GM23338 (cell line): ENCODE measurements at places on chromosomes 4 and X. TPM values are rescaled to one million over a fixed set of nuclear protein-coding genes. Genes with fewer than 3 reads are reported as not detected.
A peak's percentile ranks its signal among the peaks of the same experiment; 100 is the strongest.

DNA sequence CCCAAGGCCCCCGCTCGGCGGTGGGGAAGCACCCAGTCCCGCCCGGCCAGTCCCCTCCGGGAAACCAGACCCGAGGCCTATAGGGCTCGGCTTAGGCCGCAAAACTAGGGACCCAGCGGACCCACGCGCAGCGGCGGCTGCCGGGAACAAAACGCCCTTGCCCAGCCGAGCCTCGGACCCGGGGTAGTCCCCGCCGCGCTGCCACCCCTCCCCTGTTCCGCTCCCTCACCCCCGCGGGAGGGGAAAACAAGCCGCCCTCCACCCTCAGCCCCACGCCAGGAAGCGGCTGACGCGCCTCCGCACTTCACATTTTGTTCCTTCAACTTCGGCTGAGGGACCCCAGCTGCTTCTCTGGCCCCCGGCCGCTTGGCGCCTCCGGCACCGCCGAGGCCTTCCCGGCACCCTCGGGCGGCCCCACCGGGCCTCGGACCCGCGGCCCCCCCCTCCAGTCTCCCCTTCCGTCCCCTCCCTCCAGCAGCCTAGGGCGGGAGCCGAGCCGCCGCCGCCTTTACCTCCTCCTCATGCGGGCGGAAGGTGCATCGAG lies 694 bp downstream of the PDS5A start:
- H3K27ac ChIP-seq, result peak overlapping the region; percentile 64; the same call in 1 of the 2 replicates
- peak overlapping the region; percentile 93 for H3K4me3 ChIP-seq
- H3K36me3 ChIP-seq, result peaks cover 33% of the 10 kb centered on the region
- DNase-seq, result peak; percentile 19
- H3K4me1 ChIP-seq, result 0 out of 2 replicates have a peak, but pooled peaks cover 7% of the 10 kb centered on the region

DNA sequence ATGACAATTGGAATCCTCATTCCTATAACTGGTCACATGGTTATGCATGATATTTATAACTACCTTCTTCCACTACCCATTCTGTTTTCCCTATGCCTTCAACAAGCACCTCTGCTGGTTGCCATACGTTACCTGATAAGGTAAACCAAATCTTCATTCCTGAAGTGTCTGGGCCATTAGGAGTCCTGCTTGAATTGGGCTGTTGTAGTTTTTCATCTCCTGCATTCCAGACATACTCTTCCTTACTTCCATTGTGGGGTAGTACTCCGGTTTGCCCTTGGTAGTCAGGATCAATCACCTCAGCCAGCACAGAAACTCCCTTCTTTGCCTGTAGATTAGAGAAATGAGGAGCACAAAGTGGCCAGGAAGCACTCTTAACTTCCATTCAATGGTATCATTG lies 109.1 kb upstream of the LANCL3 start:
- no peaks in the 10 kb centered on the region for H3K36me3 ChIP-seq
- DNase-seq, result peak; percentile 4
- H3K27me3 ChIP-seq, result no peaks in the 10 kb centered on the region

- 0 out of 2 replicates have a peak, but pooled peaks cover 17% of the 10 kb centered on the region for H3K4me1 ChIP-seq
- no peaks in the 10 kb centered on the region for H3K36me3 ChIP-seq
- no peaks in the 10 kb centered on the region for H3K27me3 ChIP-seq
- H3K27ac ChIP-seq, result no peak overlapping the region
Measured at GRCh38 chr4:169621731-169622492, 1.5 kb downstream of the CLCN3 start.

The CLGN gene
- total RNA-seq, result 2.5 and 4.0 TPM in 2 replicates

DNA sequence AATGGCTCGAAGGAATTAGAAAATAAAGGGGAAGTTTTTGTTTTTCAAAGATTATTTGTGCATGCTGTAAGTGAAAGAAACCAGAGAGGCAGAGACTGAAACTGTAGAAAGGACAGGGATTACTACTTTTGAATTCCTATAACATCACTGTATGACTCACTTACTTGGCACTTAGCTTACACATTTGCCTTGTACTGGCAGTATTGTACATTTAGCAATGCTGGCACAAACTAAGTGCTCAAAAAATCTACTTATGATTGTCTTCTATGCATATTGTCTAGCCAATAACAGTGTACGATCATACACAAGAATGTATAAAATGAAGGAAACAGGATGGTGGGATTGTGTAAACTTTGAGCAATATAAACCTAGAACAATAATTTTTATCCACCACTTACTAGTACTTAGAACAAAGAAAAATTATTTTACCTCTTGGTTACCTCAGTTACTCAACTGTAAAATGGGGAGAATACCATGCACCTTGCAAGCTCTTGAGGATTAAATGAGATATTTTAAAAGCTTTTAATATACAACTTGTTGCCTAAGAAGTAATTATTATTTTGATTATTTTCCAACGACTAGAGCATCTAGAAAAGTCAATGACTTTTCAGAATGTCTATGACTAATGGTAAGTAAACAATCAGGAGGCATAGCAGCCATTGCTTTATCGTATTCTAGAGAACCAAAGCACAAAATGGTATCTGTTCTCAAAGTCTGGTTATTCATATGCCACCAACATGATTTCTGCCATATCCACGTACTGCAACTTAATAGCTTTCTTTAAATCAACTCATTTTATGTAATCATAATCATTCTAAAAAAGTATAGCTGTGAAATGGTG lies 4.7 kb downstream of the FAM120C start:
- no peaks in the 10 kb centered on the region for H3K27me3 ChIP-seq
- no peak overlapping the region for H3K4me3 ChIP-seq
- H3K36me3 ChIP-seq, result no peaks in the 10 kb centered on the region

DNA sequence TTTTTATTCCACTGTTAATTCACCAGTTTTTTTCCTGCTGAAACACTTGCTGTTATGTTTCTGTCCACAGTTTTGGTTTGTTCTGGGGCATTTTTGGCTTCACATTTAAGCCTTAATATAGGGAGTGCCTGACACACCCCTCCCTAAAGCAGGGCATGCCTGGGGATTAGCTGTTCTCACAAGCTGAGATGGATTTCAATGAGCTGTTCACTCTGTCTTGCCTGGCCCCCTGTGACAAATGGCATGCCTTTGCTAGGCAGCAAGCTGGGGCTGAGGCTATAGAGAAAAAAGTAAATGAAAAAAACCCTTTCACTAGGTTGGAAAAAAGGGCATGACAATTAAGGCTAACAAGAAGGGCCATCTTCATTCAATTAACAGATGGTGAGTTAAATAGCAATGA lies 22.4 kb downstream of the LPAR4 start:
- H3K4me3 ChIP-seq, result no peak overlapping the region
- DNase-seq, result no peak
- no peaks in the 10 kb centered on the region for H3K36me3 ChIP-seq
- H3K4me1 ChIP-seq, result no peaks in the 10 kb centered on the region
- no peak overlapping the region for H3K27ac ChIP-seq

DNA sequence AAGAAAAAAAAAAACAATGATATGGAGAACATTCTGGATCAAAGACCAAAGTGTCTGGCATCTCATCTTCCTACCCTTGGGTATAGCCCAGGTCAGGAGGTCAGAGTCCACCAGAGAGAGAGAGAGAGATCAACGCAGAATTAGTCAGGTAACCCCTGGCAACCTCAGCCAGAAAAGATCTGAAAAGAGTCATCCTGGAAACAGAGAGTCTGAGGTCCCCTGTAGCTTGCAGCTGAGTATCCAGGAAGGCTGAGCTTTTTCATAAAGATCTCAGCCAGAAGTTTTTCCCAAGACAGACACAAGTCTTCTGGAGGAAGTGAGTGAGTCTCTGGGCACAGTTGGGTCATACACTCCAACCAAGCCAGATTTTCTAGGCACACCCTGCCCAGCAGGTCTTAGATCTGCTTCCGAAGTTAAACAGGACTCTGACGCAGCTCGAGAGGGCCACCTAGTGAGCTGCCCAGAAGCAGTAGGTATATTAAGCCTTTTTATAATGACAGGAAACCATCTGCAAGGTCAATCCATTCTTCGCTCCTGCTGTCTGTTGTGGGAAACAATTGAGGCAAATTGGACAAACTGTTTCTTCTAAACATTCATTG lies 35.7 kb downstream of the ACE2 start:
- DNase-seq, result peak; percentile 63
- no peaks in the 10 kb centered on the region for H3K36me3 ChIP-seq
- H3K4me1 ChIP-seq, result 0 out of 2 replicates have a peak, but pooled peaks cover 3% of the 10 kb centered on the region
- H3K27ac ChIP-seq, result no peak overlapping the region

- no peaks in the 10 kb centered on the region for H3K36me3 ChIP-seq
- H3K27me3 ChIP-seq, result no peaks in the 10 kb centered on the region
- no peak overlapping the region for H3K27ac ChIP-seq
- no peak overlapping the region for H3K4me3 ChIP-seq
- no peak for DNase-seq
- H3K4me1 ChIP-seq, result no peaks in the 10 kb centered on the region
Measured at GRCh38 chr4:845836-846251, 19.9 kb upstream of the CPLX1 start.

- no peaks in the 10 kb centered on the region for H3K36me3 ChIP-seq
- H3K27ac ChIP-seq, result peak overlapping the region; percentile 56; the same call in 1 of the 2 replicates
- H3K4me1 ChIP-seq, result no peaks in the 10 kb centered on the region; the same call in 1 of the 2 replicates
- H3K4me3 ChIP-seq, result no peak overlapping the region
- H3K27me3 ChIP-seq, result no peaks in the 10 kb centered on the region
Measured at GRCh38 chr4:41339812-41340809, 83.4 kb downstream of the UCHL1 start.

DNA sequence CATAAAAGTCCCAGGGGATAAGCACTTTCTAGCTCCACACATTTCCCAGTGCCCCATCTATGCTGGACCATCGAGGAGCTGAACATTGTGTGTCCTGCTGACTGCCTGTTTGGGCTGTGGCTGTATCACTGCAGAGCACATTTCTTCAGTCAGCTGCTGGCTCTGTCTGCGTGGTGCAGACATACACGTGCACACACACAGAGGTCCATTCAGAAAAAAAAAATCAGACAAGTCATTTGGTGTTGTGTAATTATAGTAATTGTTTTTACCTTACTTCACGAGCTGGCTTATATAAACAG lies 1.1 kb upstream of the PDLIM3 start:
- H3K4me3 ChIP-seq, result peak overlapping the region; percentile 91; the same call in 1 of the 2 replicates
- H3K27me3 ChIP-seq, result peaks cover 37% of the 10 kb centered on the region
- DNase-seq, result no peak
- peaks cover 21% of the 10 kb centered on the region for H3K4me1 ChIP-seq
- no peaks in the 10 kb centered on the region for H3K36me3 ChIP-seq

The OTUD6A gene
- total RNA-seq, result 0.17 TPM in 1 of 2 replicates, not detected in the other

DNA sequence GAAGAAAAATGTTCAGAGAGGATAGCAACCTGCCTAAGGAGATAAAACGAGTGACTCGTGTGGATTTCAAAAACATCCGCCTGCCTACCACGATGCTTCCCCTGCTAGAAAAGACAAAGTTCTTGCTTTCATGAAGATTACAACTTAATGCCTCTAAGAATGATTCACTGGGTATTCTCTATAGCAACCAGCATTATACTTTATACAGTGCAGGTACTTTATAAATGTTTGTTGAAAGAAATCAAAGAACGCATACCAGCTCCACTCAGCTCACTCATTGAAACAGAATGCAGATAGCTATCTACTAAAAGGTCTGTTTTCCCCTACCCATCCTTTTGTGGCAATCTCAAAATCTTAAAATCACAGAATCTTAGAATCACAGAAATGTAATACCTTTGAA lies 33.7 kb downstream of the GASK1B start:
- H3K27ac ChIP-seq, result no peak overlapping the region
- no peaks in the 10 kb centered on the region for H3K4me1 ChIP-seq
- DNase-seq, result no peak
- H3K27me3 ChIP-seq, result no peaks in the 10 kb centered on the region

The VCX3B gene
- total RNA-seq, result 0.23 TPM in 1 of 2 replicates, not detected in the other

DNA sequence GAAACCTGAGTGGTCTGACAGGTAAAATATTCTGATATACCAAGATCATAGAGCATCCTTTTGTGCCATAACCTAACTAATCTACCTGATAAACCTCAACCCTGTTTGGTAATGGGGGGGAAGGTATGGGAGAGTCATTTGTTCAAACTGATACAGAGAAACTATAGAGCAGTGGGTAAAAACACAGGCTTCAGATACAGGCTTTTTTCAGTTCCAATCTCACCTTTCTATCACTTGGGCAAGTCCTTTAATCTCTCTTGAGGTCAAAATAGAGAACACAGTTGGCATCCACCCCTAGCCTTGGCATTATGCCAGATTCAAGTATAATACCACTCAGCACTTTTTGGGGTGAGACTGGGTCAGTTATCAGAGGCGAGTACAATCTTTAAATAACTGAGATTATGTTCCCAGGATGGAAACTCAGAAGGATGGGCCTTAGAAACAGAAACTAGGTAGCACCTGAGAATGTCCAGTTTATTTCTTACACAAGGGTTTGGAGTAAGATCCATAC lies 880 bp upstream of the ETDC start:
- H3K27ac ChIP-seq, result no peak overlapping the region
- H3K4me3 ChIP-seq, result no peak overlapping the region
- no peak for DNase-seq
- H3K27me3 ChIP-seq, result no peaks in the 10 kb centered on the region
- H3K4me1 ChIP-seq, result peaks cover 10% of the 10 kb centered on the region; the same call in 1 of the 2 replicates
- no peaks in the 10 kb centered on the region for H3K36me3 ChIP-seq

DNA sequence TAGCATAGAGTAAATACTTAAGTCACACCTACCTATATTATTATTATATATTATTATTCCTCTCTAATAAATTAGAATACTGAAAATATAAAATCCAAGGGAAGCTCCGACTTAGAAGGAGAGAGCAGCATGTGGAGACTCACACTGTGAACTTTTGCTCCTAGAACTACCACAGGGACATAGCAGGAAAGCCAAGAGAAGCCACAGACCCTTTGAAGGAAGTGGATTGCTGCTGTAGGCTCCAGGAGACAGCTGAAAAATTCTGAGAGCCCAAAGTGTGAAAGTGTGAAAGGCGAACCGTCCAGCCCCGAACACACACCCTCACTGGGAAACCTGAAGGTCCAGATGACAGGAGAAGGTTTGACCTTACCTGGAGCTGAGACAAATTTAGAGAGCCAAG lies 177.0 kb downstream of the FAM13A start:
- peaks cover 3% of the 10 kb centered on the region; the same call in 1 of the 2 replicates for H3K36me3 ChIP-seq
- no peak overlapping the region for H3K27ac ChIP-seq
- peaks cover 4% of the 10 kb centered on the region; the same call in 1 of the 2 replicates for H3K4me1 ChIP-seq
- no peaks in the 10 kb centered on the region for H3K27me3 ChIP-seq

- no peak overlapping the region for H3K4me3 ChIP-seq
- no peaks in the 10 kb centered on the region for H3K4me1 ChIP-seq
- no peaks in the 10 kb centered on the region for H3K36me3 ChIP-seq
- no peak for DNase-seq
Measured at GRCh38 chr4:40043786-40044185, 12.9 kb upstream of the N4BP2 start.

DNA sequence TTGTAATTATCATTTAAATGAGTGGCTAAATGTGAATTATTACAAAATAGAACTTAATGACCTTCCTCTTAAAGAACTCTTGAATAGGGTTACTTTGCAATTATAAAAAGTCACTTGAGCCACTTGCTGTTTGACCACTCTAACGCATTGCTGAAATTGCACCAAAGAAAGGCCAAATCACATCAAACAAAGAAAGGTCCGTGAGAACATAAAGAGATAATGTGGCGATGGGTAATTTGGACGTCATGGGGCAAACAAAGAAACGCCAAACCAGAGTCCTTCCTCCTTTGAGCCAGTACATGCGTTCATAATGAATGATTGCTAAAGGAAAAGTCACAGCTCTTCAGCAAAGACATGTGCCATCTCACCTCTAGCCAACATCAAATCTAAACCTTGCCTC lies 229.8 kb upstream of the STS start:
- H3K4me1 ChIP-seq, result no peaks in the 10 kb centered on the region
- no peaks in the 10 kb centered on the region for H3K27me3 ChIP-seq
- no peak overlapping the region for H3K4me3 ChIP-seq

GRCh38 chr4:47213971-47214370 lies 182.6 kb downstream of the GABRB1 start:
- no peak overlapping the region for H3K4me3 ChIP-seq
- no peaks in the 10 kb centered on the region for H3K4me1 ChIP-seq
- H3K36me3 ChIP-seq, result no peaks in the 10 kb centered on the region
- H3K27me3 ChIP-seq, result no peaks in the 10 kb centered on the region

GRCh38 chr4:118749347-118749988 lies 64.3 kb downstream of the METTL14 start:
- H3K4me3 ChIP-seq, result no peak overlapping the region
- no peaks in the 10 kb centered on the region for H3K4me1 ChIP-seq
- no peak overlapping the region for H3K27ac ChIP-seq
- no peak for DNase-seq
- H3K27me3 ChIP-seq, result no peaks in the 10 kb centered on the region
- peaks cover 28% of the 10 kb centered on the region; the same call in 1 of the 2 replicates for H3K36me3 ChIP-seq

The CITED1 gene
- 0.45 and 2.1 TPM in 2 replicates for total RNA-seq
